ENCODE measurements at places on chromosomes 5 and 9.
A peak's percentile ranks its signal among the peaks of the same experiment; 100 is the strongest.

DNA sequence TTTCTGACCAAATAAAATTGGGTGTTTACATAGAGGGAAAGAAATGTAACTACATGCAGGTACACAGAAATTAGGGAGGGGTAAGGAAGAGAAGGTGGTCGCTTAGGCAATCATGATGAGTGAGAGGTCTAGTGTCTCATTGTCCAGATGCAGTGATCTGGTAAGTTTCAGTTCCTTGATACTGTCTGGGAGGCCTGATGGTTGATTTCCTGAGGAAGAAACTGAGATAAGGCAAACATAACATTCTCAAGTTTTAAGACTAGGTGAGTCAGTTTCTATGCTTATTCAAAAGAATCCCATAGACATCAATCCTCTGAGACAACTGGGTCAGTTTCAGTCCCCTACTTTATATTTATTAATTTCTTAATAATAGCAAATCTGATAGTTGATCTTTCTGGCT is 843.3 kb upstream of the CDH10 start:
- no peak for DNase-seq

- no peak for DNase-seq
Measured at GRCh38 chr9:81894891-81895290, 33.3 kb upstream of the SPATA31D4 start.

- no peak for DNase-seq
Measured at GRCh38 chr5:78060421-78060820, 234.1 kb downstream of the AP3B1 start.

- DNase-seq = no peak
Measured at GRCh38 chr9:113310538-113310937, 7.4 kb upstream of the RNF183 start.

GRCh38 chr9:129505270-129505902 is 115.5 kb downstream of the C9orf50 start:
- DNase-seq = peak; percentile 42

DNA sequence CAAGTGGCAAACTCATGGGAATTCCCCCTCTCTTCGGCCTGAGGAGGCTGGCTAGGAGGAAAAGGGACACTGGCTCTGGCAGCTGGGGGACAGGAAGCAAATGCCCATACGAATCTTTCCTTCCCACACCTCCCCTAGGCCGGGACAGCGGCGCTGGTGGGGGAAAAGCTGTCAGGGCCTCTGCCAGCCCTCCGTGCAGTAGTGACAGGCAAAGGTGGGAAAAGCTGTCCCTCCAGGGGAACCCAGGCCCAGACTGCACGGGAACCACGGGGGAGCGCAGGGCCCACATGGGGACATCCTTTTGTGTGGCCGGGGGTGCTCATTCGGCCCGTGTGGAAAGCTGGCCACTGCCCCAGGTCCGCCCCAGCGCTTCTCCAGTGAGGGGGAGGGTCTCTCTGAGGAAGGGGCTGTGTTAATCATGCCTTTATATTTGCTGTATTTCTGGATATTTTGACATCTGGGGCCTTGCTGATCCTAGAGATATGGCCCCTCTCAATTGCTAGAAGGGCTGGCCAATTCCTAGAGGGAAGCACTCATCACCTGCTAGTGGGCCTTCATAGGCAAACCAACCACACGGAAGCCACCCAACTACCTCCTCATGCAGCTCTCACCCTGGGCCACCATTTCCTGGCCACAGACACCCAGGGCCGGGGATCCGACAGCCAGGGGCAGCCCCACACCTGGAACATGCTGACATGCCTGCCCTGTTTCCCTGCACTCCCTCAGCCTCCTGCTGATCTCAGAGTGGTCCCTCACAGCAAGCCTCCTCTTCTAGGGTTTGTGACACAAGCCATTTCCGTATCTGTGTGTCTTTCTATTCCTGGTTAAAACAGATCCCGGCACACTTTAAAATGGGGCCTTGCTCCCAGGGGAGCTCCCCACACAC is 138.8 kb downstream of the ROR2 start:
- no peak for DNase-seq

DNA sequence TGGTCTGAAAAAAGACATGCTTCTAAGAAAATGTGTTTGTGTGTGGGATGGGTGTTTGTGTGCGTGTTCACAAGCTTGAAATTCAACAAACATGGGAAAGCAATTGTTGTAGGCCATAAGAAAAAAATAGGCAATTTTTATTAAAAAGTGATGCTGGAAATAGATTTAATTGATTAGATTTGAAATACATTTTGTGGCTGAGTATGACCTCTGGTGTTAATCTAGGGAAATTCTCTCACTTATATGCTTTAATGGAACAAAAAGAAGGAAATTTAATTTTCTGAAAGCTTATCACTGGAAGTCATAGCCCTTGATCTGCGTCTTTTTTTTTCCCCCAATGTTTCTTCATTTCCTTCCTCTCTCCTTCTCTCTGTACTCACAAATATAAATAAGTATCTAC is 3.5 kb upstream of the KCNN2 start:
- DNase-seq = peak; percentile 27

- peak; percentile 59 for DNase-seq
Measured at GRCh38 chr5:122896598-122897282, 51.3 kb downstream of the SNX24 start.

- no peak for DNase-seq
Measured at GRCh38 chr5:95686651-95687050, 3.9 kb upstream of the SPATA9 start.

GRCh38 chr5:142817949-142818431 is 47.8 kb downstream of the ARHGAP26 start:
- no peak for DNase-seq

DNA sequence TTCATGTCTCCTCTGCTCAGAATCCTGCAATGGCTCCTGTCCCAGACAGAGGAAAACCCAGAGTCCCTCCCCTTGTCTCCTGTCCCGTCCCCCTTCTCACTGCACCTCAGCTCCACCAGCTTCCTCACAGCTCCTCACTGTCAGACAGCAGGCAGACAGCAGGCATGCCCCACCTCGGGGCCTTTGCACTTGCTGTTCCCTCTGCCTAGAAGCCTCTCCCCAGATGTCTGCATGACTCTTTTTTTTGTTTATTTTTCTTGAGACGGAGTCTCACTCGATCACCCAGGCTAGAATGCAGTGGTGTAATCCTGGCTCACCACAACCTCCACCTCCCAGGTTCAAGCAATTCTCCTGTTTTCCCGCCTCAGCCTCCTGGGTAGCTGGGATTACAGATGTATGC is 8.8 kb upstream of the SLC6A7 start:
- no peak for DNase-seq

GRCh38 chr5:159402311-159402710 is 72.0 kb upstream of the IL12B start:
- no peak for DNase-seq

- no peak for DNase-seq
Measured at GRCh38 chr9:13993632-13994185, 320.2 kb downstream of the NFIB start.

GRCh38 chr5:14251733-14252132 is 108.6 kb downstream of the TRIO start:
- no peak for DNase-seq

DNA sequence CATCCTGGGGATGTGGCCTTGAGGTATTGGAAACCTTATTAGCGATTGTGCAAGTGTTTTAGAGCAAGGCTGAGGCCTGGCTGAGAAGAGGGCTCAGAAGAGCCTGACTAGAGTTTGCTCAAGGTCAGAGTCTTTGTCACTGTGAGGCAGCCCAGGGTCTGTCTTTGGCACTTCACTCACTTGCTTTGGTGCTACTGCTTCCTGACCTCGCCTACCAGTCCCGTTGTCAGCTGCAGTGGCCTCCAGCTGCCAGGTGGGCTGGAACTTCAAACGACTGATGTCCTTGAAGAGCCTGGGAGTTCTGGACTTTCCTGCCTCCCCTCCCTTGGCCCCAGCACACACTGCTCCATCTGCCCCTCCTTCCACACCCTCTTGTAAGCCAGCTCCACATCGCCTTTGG is 228.0 kb downstream of the SNX18 start:
- DNase-seq = no peak

DNA sequence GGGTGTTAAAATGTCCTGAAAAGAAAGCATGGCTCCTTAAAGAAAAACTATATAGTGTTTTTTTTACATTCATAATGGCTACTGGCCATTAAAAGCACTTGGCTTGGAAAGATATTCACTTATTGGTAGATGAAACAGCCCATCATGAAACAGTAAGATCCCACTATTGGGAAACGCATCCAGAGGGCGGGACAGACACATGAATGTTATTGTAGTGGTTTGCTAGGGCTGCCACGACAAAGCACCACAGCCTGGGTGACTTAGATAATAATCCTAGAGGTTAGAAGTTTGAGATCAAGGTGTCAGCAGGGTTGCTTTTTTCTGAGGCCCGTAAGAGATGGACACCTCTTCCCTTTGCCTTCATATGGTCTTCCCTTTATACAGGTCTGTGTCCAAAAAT is 139.4 kb upstream of the ANKH start:
- DNase-seq = no peak

DNA sequence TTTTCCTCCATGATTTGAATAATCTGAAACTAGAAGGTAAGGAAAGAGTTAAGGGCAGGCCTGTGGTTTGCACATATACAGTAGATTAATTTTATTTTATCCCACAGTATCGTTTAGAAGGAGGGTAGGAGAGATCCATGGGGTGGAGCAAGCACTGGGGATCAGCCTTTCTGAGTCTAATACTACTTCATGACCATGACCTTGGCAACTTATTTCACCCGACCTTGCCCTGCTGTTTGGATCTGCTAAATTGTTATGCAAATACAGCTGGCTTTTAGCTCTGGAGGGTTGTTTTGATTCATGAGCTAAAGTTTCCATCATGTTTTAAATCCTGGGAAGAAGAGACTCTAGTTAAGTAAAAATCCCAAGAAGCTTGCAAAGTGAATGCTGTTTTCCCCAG is 864 bp upstream of the GRIN3A start:
- no peak for DNase-seq

DNA sequence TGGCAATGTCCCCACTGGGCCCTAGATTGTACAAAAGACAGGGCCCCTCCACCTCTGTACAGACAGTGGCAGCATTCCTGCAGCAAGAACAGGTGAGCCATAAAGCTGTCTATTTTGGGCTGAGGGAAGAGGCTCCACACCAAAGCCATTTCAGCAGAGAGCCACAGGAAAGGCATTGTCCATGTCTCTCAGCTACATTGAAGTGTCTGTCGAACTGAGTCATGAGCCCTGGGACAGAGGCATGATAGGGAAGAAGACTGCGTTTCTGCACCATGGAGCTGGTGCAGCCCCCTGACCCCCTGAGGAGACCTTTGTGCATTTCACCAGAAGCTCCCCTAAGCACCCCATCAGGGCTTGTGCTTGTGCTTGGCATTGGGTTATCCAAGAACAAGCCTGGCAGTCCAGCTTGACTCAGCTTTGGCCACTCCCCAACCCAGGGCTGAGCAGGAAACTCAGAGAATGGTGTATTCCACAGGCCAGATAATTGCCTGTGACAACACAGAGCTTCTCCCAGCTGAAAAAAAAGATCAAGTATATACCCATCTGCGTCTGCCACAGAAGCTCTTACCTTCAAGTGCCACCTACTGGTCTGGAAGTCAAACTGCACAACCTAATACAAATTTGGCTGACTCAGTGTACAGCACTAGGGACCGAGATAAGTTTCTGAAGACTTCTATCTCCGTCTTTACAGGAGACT is 5.9 kb upstream of the FRMD3 start:
- DNase-seq = peak; percentile 53

DNA sequence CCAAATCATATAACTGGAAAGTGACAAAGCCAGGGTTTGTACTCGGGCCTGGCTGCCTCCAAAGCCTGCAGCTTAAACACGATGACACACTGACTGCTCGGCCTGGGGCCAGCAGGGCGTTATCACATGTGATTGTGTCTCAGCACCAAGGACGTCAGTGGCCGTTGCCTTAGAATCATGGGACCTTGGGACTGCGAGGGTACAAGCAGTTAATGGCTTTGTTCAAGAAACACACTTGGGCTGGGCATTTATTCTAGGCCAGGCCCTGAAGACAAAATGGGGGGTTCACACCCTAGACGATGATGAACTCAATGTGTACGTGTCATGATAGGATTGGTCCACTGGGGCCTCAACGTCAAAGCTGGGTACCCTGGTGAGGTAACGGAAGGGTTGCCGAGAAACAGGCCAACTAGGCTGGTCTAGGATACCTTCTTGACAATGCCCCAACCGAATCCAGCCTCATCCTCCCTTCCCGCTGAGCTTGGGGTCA is 13.0 kb downstream of the SH3PXD2B start:
- no peak for DNase-seq

- no peak for DNase-seq
Measured at GRCh38 chr5:111251921-111252320, 27.7 kb downstream of the CAMK4 start.

- DNase-seq = no peak
Measured at GRCh38 chr9:136054146-136054545, 40.9 kb downstream of the NACC2 start.

- no peak for DNase-seq
Measured at GRCh38 chr9:20725675-20726074, 41.6 kb downstream of the FOCAD start.

DNA sequence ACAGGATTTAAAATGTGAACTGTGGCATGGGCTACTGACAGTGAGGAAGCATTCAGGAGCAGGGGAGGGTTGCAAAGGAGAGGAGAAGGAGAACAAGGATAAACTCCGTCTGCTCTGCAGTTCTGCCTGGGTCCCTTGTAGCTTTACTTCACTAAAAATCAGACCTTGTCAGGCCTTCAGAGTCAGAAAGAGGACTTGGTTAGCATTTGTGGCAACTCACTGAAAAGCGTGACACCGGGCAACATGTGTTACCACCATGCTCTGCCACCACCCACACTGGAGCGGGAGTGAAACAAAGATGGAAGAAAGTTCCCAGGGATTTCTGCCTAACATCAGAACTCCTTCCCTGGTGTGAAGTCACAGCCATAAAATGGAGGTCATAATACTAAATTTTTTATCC is 19.3 kb downstream of the FYB1 start:
- no peak for DNase-seq

DNA sequence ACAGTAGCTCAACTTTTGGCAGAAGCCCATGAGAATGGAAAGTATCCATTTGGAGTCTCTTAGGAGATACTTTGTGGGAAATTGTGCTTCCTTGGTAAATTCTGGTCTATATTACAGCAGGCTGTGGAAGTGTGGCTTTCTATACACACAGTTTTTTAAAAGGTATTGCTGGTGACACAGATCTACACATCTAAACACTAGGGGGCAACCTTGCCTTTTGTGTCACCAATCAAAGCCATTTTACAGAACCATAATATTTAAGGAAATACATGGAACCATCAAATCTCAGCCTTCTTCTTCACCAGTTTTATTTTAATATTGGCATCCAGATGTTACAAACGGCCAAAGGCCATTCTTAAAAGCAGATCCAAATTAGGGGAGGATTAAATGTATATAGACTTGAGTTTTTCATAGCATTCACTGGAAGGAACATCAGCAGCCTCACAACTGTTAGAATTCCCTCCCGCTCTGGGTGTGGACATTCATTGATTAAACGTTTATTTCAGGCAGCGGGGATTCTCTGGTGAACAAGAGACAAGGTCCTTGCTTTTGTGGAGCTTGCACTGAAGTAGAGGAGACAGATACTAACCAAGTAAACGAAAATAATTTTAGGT is 132.4 kb upstream of the EPB41L4A start:
- peak; percentile 87 for DNase-seq

GRCh38 chr5:148012801-148013200 is 51.0 kb upstream of the SPINK5 start:
- DNase-seq = no peak

GRCh38 chr5:175811589-175811988 is 59.8 kb upstream of the CPLX2 start:
- no peak for DNase-seq
